ENCODE measurements at places on chromosomes 16 and 17. TPM values are rescaled to one million over a fixed set of nuclear protein-coding genes. Genes with fewer than 3 reads are reported as not detected.

C16orf86 gene
- polyA plus RNA-seq = 4.1 TPM

CRYM gene
- polyA plus RNA-seq = not detected

CSH2 gene
- not detected for polyA plus RNA-seq

CEP131 gene
- polyA plus RNA-seq = 0.69 TPM

CDRT15L2 gene
- not detected for polyA plus RNA-seq
